Left lung (tissue), 14 donors: ENCODE measurements at places on chromosomes 1 and 21. TPM values are rescaled to one million over a fixed set of nuclear protein-coding genes. Genes with fewer than 3 reads are reported as not detected.

DNA sequence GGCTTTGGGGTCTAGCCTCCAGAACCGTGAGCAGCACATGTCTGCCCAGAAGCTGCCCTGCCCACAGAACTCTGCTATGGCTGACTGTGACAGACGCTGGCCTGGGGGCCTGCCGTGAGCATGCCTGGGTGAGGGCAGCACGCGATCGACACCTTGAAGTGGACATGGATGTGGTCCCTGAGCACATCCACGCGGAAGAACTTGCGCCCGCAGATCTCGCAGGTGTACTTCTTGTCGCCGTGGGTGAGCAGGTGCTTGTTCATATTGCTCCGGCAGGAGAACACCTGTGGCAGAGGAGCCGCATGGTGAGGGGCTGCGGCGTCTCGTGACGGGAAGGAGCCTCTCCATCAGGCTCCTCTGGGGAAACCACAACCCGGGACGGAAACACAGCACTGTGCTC, 56.0 kb downstream of the PRDM15 start:
- DNase-seq, result no peak

GRCh38 chr1:40684669-40685068, 6.8 kb upstream of the NFYC start:
- no peak for DNase-seq

DNA sequence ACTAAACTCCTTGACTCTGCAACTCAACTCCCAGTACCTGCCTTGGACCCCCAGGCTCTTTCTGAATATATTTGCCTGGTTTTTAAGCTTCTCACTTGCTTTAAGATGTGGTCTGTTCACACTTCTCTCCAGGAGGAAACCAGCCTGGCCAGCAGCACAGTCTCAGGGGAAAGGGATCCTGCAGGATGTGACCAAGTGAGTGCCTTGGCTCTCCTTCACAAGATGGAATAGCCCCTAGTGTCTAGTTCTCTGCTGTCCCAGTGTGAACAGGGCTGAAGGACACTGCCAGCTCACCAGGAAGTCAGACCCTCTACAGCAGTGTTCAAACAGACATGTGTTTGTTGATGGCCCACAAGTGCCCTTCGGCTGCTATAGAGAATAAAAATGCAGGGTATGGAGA, 32.9 kb downstream of the CD244 start:
- no peak for DNase-seq

DNA sequence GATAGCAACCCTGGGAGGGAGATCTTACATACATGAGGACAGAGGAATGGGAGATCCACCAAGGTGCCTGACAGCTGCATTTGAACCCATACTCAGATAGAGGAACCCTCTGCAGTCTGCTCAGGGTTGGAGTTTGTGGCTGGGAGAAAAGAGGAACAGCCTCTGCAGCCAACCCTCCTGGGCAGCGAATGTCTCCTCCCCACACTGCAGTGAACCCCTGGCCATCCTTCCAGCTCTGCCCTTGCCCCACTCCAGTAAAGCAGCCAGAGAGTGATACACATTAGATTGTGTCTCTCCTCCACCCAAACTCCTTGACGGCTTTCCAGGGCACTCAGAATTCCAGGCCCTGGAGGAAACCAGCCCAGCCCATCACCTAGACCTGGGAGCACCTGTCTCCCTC, 137.7 kb downstream of the RUNX1 start:
- peak; percentile 78 for DNase-seq

GRCh38 chr21:42296501-42296900, 18.7 kb downstream of the TFF3 start:
- DNase-seq, result no peak

POTED gene
- polyA plus RNA-seq, result not detected
